Placental pericyte (primary cell): ENCODE measurements at places on chromosomes 11 and 22. TPM values are rescaled to one million over a fixed set of nuclear protein-coding genes. Genes with fewer than 3 reads are reported as not detected.

The SWAP70 gene
- 28.9 and 30.2 TPM in 2 replicates for total RNA-seq

The TSSK2 gene
- not detected in 2 replicates for total RNA-seq

The OR10A5 gene
- not detected in 2 replicates for total RNA-seq

The F2 gene
- not detected in 2 replicates for total RNA-seq

The YAP1 gene
- total RNA-seq = 167 and 255 TPM in 2 replicates

The RCE1 gene
- 21.0 and 25.2 TPM in 2 replicates for total RNA-seq

The LAYN gene
- 9.6 and 21.9 TPM in 2 replicates for total RNA-seq

The OR8A1 gene
- under 0.01 TPM in 2 replicates for total RNA-seq

The HOATZ gene
- not detected in 2 replicates for total RNA-seq

The SEC14L6 gene
- not detected in 2 replicates for total RNA-seq

The PKNOX2 gene
- 2.8 and 7.7 TPM in 2 replicates for total RNA-seq
